Stimulated activated CD8-positive, alpha-beta memory T cell treated with anti-CD3 and anti-CD28 coated beads, Interleukin-2, amount 100 ng/mL, for 48 hours (primary cell): ENCODE measurements at places on chromosomes 16 and 17.

- no peak for DNase-seq
Observed at GRCh38 chr17:9941305-9941704, 36.2 kb upstream of the RCVRN start.

DNA sequence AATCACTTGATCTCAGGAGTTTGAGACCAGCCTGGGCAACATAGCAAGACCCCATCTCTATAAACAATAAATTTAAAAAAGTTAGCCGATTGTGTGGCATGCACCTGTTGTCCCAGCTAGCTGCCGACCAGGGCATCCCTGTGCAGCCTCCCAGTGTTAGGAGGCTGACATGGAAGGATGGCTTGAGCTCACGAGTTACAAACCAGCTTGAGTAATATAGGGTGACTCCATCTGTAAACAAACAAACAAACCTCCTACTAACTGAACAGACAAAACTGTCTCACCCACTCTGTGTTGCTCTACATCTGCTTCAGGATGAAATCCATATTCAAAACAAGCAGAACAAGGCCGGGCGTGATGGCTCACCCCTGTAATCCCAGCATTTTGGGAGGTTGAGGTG is 6.9 kb upstream of the PRSS27 start:
- DNase-seq: no peak

DNA sequence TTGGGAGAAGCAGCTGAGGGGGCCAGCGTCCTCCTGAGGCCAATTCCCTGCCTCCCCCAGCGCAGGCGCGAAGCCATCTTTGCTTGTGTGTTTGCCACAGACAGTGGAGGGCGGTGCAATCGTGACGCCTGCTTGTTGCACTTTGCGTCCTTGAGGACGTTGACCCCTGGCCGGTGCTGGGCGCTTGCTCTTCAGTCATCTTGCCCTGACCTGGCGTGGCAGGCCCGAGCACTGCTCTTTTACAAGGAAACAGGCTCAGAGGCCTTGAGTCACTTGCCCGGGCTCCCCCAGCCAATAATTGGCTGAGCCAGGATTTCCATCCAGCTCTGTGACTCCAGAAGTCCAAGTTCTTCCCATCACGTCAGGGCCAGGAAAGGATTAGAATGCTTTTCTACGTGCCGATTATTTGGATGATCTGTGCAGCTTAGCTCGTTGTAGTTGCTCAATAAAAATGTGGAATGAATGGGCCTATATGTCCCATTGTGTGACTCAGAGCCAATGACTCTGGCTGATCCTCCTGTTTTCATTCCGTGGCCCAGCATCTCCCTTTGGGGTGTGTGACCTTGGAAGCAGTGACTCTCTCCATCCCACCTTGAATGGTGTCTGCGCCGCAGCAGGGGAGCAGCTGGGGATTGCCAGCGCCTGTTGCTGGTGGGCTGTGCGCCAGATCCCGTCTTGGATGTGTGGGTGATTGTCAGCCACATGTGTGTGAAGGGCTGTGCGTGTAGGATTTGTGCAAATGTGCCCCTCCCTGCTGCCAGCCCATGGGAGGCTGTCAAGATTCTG is 214.1 kb downstream of the SEC14L1 start:
- no peak for DNase-seq

- DNase-seq: no peak
Observed at GRCh38 chr16:62913333-62913732, 877.1 kb upstream of the CDH8 start.

- no peak for DNase-seq
Observed at GRCh38 chr16:49354101-49354500, 19.5 kb upstream of the C16orf78 start.

- no peak for DNase-seq
Observed at GRCh38 chr17:45958994-45959665, 39.9 kb upstream of the STH start.

DNA sequence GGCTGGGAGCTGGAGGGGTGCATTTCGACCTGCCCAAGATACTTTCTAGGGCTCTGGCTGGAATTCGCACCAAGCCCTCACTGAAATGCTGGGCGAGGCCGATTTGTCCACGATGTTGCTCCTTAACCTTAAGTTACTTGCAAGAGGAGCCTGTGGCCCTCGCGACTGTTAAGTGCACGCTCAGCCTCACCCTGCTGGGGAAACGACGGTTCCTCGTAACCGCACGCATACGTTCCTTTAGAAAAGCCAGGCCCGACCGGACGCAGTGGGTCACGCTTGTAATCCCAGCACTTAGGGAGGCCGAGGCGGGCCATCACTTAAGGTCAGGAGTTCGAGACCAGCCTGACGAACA is 607 bp upstream of the NCOR1 start:
- DNase-seq: no peak

DNA sequence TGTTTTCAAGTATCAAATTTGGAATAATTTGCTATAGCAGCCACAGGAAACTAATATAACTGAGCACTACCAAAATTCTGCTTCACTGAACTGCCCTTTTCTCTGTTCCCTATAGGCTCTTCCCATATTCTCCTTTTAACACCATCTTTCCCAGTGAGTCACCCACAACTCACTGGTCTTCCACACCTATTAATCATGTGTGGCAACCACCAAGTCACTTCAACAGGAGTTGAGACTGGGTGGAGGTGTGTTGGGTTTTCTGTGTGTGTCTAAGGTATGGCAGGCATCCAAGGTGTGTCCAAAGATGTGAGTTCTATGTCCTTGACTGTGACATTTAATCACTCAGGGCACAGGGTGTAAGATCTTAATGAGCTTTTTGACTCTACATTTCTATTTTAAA is 610.0 kb upstream of the CDH11 start:
- no peak for DNase-seq

DNA sequence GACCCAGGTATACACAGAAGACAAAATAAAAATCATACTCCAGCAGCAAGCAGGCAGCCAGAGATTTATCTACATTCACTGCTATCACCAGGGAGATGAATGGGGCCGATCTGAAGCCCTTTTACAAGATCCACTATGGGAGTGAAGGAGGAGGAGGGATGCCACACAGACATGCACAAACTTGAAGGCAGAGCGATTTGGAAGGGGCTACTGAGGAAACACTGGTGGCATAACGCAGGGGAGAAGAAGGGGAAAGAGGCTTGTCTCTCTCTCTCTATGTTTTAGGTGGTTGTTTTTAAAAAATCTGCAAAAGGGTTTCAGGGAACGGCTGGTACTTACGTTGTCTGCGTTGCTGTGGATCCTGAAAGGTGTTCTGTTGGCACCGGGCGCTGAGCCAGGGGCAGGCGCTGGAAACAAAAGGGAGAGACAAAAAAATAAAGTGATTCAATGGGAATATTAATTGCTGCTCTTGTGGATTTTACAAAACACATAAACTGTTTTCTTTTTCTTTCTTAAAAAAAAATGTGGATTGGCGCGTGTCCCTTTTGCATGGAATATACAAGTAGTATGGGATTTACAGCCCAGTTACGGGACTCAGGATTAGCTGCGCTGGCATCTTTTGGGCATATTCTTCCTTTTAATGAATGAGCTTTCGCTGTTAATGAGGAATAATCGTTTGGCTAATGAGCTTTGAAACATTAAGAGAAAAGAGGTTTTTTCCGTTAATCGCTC is 255.3 kb upstream of the PMFBP1 start:
- no peak for DNase-seq

DNA sequence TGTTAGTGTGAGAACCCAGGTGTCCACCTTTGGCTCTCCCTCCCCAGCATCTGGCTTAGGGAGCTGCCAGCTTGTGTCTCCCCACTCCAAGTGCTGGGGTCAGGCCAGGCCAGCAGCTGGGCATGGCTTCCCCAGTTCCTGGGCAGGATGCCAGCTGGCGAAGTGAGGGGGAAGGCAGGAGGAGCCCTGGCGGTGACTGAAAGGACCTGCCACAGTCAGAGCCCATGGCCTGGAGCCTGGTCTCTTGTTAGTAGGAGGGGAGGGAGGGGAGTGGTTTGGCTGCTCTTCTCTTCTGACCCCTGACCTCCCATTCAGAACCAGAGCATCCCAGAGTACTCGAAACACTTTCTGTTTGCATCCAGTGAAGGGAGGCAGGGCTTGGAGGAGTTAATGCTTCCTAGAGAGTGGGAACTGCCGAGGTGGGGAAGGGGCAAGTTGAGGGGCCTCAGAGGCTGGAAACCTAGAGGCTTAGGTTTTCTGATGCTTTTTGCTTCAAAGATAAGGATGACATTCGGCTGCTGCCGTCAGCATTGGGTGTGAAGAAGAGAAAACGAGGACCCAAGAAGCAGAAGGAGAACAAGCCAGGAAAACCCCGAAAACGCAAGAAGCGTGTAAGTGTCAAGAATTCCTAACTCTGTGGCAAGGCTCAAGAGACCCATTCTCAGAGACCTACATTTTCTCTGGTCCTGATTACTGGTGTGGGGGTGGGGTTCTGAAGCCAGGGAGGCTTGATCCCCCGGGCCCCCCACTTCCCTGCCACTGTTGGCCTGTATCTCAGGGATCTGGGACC is 772 bp downstream of the CHD3 start:
- DNase-seq: peak; percentile 25

DNA sequence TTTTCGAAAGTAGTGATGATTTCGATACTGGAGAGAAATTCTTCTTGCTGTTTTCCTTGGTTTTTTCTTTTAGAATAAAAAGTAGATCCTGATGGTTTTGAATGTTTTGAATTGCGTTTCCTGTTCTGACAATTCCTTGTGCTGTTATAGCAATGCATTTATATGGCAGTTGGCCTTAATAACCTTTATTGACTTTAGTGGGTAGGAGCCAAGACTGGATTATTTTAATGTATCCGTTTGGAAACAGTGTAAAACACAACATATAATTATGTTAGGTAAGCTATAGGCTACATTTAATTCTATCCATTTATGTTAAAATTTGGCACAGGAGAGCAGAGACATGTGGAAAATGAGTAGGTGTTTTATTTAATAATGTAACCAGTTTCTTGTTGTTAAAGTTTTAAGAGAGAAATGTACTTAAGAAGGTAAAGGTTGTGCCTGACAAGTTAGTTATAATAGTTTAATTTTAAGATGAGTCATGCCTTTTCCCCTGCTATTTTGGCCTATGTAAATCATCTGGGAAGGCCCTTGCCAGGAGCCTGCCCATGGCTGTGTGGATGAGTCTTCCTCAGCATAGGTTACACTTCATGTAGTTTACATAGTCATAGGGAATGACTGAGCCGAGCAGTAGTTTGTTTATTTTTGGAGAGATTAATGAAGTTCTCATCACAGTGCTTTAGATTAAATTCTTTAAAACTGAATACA is 189.9 kb downstream of the FTO start:
- no peak for DNase-seq

DNA sequence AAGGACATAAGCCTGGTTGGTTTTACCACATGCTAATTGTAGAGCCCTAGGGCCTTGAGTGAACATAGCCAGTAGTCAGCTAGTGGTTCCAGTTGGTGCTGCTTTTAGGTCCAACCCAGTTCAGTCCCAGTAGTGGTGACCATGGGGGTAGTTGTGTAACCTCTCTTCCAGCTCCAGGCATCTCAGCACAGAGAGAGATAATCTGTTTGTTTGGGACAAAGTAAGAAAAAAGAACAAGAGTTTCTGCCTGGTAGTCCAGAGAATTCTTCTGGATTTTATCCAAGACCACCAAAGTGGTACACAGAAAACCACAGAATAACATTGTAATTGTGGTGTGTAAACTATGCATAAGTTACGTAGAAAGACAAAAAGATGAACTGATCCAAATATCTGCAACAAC is 5.2 kb upstream of the CCL13 start:
- no peak for DNase-seq

GRCh38 chr16:20866145-20866772 is 33.9 kb downstream of the DCUN1D3 start:
- no peak for DNase-seq

- DNase-seq: peak; percentile 52
Observed at GRCh38 chr17:17186051-17186450, 20.1 kb downstream of the PLD6 start.

DNA sequence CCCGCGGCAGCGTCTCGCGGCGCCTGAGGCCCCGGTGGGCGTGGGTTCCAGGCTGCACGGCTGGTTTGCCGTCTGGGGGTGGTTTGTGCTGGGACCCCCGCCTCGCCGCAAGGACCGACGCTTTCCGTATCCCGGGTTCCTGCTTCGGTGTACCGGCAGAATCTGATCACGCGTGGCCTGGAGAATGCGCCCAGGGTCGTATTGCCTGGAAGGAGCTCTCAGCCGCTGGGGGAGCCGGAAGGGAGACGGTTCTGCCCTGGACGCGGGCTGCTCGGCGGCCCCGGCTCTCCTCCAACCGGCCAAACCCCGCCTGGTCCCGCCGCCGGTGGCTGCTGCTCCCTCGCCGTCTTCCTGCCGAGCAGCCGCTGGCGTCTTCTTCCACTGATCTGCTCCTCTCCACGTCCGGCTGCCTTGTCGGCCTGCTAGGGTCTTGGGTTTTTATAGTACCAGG is 39.8 kb downstream of the ZNF778 start:
- DNase-seq: no peak

GRCh38 chr16:79715061-79715460 is 114.5 kb upstream of the MAF start:
- DNase-seq: no peak

- DNase-seq: no peak
Observed at GRCh38 chr17:68794636-68795434, 160.4 kb downstream of the ABCA8 start.

DNA sequence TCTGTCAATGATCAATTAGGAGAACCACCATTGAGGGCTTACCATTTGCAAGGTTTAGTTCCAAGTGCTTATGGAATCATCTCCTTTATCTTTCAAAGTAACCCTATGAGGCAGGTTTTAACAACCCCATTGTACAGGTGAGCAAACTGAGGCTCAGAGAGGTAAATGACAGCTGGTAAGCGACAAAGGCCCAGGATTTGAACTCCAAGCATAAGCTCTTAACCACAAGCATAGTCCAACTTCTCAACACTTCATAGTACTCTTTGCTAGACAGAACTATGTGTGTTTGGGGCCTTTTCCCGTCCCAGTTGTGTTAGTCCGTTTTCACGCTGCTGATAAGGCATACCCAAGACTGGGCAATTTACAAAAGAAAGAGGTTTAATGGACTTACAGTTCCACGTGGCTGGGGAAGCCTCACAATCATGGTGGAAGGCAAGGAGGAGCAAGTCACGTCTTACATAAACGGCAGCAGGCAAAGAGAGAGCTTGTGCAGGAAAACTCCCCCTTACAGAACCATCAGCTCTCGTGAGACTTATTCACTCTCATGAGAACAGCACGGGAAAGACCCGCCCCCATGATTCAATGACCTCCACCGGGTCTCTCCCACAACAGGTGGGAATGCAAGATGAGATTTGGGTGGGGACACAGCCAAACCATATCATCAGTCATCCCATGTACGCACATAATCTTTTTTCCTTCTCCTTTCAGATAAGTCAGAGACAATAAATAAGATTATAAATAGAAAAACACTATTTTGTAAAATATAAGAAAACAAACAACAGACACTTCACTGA is 6.4 kb downstream of the RPH3AL start:
- no peak for DNase-seq

- no peak for DNase-seq
Observed at GRCh38 chr16:86101897-86102157, 202.9 kb downstream of the IRF8 start.

- no peak for DNase-seq
Observed at GRCh38 chr16:69131167-69131838, 1.1 kb downstream of the CHTF8 start.

DNA sequence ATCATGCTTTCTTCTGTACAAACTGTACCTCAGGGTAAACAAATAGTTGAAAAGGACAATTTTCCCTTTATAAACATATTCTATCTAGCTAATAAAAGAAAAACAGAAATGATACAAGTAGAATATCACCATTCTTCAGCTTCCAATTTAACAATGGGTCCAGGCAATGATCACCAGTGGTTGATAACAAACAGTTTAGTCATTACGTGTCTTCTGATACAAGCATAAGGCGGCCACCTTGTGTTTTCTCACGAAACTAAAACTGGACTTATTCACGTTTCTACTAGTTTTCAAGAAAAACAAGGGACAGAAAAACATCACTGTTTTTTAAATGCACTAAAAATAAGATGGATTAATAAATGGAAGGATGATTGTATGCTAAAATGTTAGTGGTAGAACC is 58.3 kb downstream of the STH start:
- DNase-seq: no peak
